ENCODE measurements at places on chromosomes 11 and 22. TPM values are rescaled to one million over a fixed set of nuclear protein-coding genes. Genes with fewer than 3 reads are reported as not detected.

OR4D5 gene
- not detected for total RNA-seq

GRCh38 chr11:8917157-8917825 is 6.3 kb downstream of the AKIP1 start:
- no peak for DNase-seq

LRRC55 gene
- total RNA-seq, result not detected

DNA sequence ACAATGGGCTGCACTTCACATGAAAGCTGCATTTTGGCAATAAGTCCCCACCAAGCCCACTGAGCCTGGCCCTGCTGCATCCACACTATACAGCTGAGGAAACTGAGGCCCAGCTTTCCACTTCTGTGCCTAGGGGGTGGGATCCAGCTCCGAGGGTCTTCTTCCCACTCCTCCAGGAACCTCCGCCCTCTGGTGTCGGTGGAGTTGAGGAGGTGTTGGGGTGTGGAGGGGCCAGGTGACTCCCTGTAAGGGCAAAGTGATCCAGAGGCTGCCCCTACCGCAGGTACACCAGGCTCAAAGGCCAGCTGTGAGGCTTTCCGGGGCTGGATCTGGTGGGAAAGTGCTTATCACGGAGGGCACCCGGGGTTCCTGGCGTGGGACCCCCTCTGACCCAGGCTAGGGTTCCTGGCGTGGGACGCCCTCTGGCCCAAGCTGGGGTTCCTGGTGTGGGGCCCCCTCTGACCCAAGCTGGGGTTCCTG is 125.0 kb downstream of the KCNQ1 start:
- DNase-seq, result no peak

SOX10 gene
- total RNA-seq, result 1.0 TPM

TEF gene
- 27.5 TPM for total RNA-seq

DNA sequence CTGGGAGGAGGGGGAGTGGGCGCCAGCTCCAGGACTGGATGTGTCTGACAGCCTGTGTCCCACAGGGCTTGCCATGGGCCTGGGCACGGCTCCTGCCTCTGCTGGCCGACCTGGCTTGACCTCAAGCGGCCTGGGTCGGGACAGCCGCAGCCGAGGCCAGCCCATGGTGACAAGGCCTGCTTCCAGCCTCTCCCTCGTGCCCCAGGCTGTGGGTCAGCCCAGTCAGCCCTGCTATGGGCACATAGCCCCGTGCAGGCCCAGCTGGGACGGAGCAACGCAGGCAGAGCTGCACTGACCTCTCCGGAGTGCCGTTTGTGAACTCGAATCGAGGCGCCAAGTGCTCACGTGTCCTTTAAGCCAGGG is 17.9 kb downstream of the OSBPL5 start:
- no peak for DNase-seq

- DNase-seq, result no peak
Observed at GRCh38 chr11:82315093-82315492, 418.6 kb downstream of the FAM181B start.

DNA sequence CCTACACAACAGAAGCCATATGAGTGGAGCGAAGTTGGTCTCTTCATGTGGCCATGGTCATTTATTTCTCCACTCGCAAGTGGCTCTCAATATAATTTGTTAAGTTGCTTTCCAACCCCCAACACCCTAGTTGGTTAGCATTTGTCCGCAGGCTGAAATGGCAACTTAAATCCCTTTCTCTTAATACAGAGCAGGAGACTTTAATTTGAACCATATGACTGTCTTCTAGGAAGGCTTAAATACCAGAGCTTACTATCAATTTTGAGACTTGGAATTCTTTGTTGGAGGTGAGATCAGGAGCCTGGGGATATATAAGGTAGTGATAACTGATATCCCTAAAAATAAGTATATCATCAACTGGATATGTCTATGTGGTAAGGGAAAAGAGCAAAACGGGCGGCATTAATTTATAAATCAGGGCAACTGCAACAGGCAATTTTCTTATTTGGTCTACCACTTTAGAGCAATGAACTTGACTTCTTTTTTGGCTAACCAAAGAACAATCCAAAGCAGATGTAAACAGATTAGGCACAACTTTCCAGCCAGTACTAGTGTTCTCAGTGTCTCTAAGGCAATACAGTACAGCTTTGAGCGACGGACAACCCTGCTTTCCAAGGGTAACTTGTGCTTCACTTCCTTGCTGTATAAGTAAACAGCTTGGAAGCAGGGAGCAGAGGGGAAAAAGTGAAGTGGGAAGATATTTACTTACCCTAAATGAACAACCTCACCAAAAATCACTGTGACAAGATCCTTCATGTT is 74.7 kb upstream of the APOA1 start:
- DNase-seq, result no peak

- no peak for DNase-seq
Observed at GRCh38 chr11:121105063-121105480, 4.0 kb downstream of the TECTA start.

DNA sequence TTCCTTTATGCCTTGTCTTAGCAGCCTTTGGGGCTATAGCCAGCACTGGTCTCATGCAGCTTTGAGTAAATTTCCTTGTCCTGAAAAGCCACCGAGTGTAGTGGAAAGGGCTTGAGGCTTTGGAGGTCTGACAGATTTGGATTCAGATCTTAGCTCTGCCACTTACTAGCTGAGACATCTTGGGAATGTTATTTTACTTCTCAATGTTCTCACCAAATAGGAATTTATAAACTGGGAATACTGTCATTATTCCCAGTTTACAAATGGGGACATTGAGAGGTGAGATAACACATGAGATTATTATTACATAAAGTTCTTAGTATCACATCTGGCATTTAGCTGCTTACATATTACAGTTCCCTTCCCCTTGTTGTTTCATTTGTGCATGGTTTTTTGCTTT is 95.5 kb downstream of the COMMD9 start:
- no peak for DNase-seq

TSSC4 gene
- total RNA-seq, result 41.6 TPM

GRCh38 chr22:50114221-50115021 is 24.6 kb downstream of the MOV10L1 start:
- DNase-seq, result peak; percentile 34

GRCh38 chr22:33971561-33971961 is 51.3 kb upstream of the LARGE1 start:
- DNase-seq, result no peak

DNA sequence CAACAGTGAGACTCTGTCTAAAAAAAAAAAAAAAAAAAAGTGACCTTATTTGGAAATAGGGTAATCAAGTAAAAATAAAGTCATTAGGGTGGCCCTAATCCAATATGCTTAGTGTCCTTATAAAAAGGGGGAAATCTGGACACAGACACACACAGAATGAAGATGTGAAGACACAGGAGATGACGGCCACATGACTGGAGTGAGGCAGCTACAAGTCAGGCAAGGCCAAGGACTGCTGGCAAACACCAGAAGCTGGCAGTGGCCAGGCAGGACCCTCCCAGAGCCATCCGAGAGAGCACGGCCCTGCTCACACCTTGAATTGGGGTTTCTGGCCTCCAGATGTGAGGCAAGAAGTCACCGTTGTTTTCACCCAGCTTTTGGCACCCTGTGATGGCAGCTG is 28.6 kb downstream of the LRFN4 start:
- no peak for DNase-seq

CYTH4 gene
- total RNA-seq, result 16.3 TPM

DEPDC7 gene
- total RNA-seq, result 0.86 TPM

ELF5 gene
- total RNA-seq, result 70.3 TPM

- DNase-seq, result no peak
Observed at GRCh38 chr11:10683429-10683828, 10.1 kb downstream of the IRAG1 start.

GRCh38 chr11:9972989-9973388 is 309.1 kb downstream of the SWAP70 start:
- DNase-seq, result no peak

DNA sequence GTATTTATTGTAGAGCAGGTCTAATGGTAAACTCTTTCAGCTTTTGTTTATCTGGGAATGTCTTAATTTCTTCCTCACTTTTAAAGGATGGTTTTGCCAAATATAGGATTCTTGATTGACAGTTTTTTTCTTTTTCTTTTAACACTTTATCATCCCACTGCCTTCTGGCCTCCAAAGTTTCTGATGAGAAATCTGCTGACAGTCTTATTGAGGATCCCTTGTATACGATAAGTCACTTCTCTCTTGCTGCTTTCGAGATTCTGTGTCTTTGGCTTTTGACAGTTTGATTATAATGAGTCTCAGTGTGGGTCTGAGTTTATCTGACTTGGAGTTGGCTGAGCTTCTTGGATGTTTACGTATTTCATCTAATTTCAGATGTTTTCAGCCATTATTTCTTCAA is 6.7 kb upstream of the TSKU start:
- no peak for DNase-seq

GRCh38 chr11:2667940-2668339 is 31.9 kb downstream of the KCNQ1OT1 start:
- DNase-seq, result no peak

- DNase-seq, result no peak
Observed at GRCh38 chr11:43747130-43747802, 66.7 kb downstream of the HSD17B12 start.

DNA sequence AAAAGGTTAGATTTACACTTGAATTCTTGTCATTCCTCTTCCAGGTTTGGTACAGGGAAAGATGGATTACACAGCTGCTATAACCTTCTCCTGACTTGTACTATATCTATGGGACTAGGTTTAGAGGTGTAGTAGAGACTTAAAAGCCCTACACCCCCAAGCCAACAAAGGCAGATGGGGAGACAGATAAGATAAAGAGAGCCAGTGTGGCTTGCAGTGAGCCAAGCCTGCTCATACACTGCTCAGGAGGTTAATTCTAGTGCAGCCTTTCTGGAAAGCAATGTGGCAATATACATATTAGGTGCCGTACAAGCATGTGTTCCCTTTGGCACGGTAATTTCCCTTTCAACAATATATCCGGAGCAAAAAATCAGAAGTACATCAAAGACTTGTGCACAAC is 10.8 kb downstream of the SIK3 start:
- no peak for DNase-seq

OTOG gene
- total RNA-seq, result 0.31 TPM

SCGB1D2 gene
- not detected for total RNA-seq

DNA sequence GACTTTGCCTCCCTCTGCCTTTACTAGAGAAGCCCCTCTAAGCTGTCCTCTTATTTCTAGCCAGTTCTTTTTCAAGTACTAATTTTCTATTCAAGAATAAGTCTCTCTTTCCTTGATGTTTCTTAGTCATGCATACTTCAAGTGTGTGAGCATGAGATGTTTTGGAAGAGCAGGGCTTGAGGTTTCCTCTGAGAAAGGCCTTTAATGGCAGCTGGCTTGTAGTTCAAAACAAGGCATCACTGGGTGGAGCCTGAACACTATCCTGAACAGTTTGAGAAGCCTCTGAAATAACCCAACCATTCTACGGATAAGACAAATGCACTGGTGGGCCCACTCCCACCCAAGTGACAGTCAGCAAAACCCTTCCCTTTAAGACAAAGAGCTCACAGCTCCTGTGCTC is 37.6 kb downstream of the CLDN25 start:
- no peak for DNase-seq

- no peak for DNase-seq
Observed at GRCh38 chr22:49196046-49196511, 631.6 kb downstream of the BRD1 start.

FAM181B gene
- total RNA-seq, result 10.4 TPM

FOLR1 gene
- 1.7 TPM for total RNA-seq

- DNase-seq, result no peak
Observed at GRCh38 chr11:96012086-96012824, 88.3 kb upstream of the MTMR2 start.

DNA sequence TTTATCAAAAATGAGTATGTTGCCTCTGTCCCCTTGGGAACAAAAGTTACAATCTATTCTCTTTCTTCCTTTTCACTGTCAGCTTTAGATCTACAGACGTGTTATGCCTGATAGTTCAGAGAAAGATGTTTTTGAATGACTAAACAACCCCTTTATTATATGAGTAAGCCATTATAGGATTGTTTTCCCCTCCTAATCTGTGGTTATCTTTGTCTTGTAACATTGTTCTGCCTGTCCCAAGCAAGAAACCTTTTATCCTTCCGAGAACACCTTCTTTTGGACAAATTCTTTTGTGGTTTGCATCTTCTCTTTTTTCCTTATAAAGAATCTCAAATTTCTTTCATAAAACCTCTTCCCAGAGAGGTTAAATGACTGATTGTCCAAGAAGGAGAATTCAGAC is 208.4 kb downstream of the DDX10 start:
- DNase-seq, result no peak

GRCh38 chr11:63667995-63668795 is 3.0 kb downstream of the ATL3 start:
- DNase-seq, result no peak

GRCh38 chr11:105823495-105824033 is 198.5 kb downstream of the MSANTD4 start:
- no peak for DNase-seq

DNA sequence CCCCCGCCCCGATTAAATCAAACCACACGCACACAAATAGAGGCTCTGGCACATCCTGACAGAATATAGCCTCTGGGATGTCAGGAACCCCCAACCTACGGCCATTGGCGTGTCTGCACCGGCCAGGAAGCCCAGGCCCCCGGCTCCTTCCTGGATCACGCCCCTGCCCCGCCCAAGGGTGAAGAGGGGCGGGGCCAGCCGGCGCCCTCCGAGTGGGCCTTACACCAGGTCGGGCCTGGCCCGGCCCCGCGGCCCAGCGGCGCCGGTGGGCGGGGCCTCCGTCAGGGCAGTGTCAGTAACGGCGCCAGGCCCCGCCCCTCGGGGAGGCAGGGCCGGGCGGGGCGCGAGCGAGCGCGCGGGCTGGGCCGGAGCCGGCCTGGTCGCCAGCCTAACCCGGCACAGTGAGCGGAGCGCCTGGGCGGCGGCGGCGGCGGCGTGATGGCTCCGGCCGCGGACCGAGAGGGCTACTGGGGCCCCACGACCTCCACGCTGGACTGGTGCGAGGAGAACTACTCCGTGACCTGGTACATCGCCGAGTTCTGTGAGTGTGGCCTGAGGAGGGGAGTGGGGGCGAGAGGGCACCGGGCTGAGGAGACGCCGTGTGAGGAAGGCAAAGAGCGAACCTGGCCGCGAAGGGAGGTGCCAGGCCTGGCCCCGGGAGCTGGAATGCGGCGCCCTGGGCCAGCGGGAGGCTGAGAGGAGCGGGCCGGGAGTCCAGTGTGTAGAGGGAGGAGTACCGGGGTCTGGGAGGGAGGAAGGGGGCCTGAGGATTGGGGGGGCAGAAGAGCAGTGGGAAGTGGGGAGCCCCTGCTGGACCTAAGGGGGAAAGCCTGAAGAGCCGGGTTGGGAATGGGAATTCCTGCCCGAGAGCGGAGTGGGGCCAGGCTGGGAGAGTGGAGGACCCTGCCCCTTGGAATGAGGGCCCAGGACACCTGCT is at the start of gene ACER3:
Gene ACER3, plus strand, starts transcription at position 380 of the 937 bp plus-strand sequence. Its CDS starts 59 bp downstream, at position 439.
- DNase-seq, result peak; percentile 90

SYVN1 gene
- total RNA-seq, result 76.2 TPM

DNA sequence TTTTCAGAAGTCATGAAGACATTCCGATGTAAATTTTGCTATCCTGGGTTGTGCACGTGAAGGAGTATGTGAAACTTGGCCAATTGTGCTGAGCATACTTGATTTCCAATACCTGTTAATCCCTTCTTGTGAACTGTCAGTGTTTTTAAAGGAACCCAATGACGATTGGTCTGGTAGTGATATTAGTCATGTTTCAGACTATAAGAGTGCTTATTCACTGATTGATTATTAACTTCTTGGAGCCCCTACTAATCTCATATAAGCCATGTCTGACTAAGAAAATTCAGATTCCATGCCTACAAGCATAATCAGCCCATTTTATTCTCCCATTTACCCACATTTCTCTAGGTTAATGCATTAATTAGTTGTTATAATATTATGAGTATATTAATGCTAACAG is 330.8 kb upstream of the MTNR1B start:
- DNase-seq, result no peak

DCPS gene
- 23.2 TPM for total RNA-seq
